ENCODE measurements at places on chromosomes 3 and 15.

GRCh38 chr3:168591587-168591986 is 495.9 kb upstream of the GOLIM4 start:
- no peak for DNase-seq

DNA sequence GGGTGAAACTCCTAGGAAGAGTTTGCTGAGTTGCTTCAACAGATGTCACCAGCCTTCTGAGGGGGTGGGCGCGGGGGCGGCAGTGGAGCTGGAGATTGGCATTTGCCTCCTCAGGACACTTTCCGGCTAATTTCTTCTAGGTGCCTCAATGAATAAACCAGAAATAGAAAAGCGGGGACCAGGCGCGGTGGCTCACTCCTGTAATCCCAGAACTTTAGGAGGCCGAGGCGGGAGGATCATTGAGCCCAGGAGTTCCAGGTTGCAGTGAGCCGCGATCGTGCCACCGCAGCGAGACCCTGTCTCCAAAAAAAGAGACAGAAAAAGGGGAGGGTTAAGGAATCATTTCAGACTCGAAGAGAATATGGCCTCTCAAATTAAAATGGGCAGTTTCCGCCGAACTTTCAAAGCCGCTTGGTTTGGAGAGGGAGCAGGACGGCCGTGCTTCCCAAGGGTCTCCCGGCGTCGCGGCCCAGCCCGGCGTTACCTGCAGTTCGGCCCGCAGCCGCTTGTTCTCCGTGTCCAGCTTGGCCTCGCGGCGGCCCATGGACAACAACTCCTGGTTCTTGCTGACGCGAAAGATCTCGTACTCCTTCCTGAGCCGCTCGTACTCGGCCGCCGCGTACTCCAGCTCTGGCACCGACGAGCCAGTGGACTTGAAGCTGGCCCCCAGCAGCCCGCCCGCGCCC is 587 bp downstream of the NPHP3 start:
- DNase-seq, result peak; percentile 67

GRCh38 chr3:108806316-108806715 is 16.3 kb upstream of the TRAT1 start:
- DNase-seq, result no peak

- DNase-seq, result no peak
Observed at GRCh38 chr15:73687351-73687750, 3.2 kb downstream of the CD276 start.

DNA sequence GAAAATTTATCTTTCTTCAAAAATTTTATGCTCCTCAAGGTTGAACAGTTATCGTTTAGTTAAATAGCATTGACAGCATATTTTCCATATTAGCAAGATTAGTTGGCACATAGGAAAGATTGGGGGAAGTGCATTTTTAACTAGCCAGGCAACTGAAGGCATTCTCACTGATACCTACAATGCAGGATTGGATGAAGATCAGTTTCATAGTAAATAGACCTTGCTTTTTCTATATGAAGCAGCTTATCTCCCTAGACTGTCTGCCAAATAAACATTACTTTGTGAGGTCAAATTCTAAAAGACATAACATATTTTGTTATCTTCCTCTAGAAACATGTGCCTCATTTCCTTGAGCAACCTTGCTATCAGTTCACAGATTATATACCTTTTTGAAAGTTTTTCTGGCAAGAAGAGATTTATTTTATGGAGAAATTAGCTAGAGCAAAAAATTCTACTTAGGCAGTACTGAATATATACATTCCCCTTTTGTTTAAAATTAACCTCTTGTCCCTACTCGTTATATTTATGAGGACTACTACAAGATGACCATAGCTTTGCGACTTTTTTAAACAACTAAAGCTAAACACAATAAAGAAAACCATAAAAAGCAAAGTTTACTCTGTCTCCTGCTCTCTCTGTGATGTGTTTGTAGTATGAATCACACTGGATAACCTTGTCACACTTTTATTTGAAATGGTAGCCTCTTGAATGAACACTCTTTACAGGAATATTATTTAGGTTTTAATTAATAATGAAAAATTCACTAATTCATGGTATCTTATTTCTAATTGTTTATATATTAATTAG is 654.9 kb upstream of the TBL1XR1 start:
- no peak for DNase-seq

DNA sequence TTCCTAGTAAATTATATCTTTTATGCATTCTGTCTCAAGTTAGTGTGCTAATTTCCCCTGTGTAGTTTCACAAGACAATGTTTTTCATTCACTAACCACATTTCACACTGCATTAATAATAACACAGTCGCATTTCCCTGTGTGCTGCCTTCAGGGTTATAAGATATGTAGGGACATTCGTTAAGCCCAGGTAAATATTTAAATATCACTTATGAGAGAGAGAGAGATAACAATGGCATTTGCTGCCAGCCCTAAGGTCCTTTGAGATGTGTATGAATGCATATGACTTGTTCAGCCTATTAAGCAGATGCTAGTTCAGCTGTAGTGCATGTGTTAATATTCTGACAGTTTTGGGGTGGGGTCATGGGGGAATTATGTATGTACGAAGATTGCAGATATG is 876.7 kb downstream of the NAALADL2 start:
- no peak for DNase-seq

- no peak for DNase-seq
Observed at GRCh38 chr3:160140756-160141155, 84.5 kb upstream of the C3orf80 start.

GRCh38 chr15:32833379-32833821 is 115.6 kb downstream of the GREM1 start:
- DNase-seq, result no peak

DNA sequence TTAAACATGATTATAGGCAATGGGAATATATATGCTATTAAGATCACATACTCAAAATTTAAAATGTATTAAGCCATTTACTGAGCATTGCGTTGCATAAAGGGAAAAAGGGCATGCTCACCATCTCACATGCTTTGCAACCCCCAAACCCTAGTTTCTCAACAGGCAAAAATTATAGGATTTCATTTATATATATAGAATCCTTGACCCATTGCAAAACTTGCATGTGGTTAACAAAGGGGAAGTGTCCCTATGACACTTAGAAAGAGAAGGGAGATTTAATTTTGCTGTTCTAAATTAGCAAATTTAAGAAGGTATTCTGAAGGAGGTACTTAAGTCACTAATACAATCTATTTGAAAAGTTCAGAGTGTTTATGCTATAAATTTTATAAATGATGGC is 837.8 kb downstream of the DIPK2A start:
- DNase-seq, result no peak

- DNase-seq, result no peak
Observed at GRCh38 chr3:24100696-24101402, 155.8 kb downstream of the NR1D2 start.

- no peak for DNase-seq
Observed at GRCh38 chr3:128854475-128854874, 24.9 kb upstream of the ACAD9 start.

GRCh38 chr15:36511594-36511993 is 67.8 kb upstream of the CDIN1 start:
- no peak for DNase-seq

DNA sequence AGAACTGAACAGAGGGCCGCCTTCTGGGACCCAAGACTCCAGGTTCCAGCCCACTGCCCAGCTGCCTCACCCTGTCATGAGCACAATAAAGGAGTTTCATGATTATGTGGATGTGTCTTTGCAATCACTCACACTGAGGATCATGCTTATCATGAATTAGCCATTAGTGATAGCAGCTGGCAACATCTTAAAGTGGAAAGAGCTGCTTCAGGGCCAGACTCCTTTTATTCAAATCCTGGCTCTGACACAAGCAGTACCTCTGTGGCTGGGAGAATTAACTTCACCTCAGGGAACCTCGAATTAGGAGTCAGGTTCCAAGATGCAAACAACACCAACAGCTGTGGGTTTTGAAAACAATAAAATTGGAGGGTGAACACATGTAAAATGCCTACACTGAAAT is 6.6 kb upstream of the SCAP start:
- no peak for DNase-seq

DNA sequence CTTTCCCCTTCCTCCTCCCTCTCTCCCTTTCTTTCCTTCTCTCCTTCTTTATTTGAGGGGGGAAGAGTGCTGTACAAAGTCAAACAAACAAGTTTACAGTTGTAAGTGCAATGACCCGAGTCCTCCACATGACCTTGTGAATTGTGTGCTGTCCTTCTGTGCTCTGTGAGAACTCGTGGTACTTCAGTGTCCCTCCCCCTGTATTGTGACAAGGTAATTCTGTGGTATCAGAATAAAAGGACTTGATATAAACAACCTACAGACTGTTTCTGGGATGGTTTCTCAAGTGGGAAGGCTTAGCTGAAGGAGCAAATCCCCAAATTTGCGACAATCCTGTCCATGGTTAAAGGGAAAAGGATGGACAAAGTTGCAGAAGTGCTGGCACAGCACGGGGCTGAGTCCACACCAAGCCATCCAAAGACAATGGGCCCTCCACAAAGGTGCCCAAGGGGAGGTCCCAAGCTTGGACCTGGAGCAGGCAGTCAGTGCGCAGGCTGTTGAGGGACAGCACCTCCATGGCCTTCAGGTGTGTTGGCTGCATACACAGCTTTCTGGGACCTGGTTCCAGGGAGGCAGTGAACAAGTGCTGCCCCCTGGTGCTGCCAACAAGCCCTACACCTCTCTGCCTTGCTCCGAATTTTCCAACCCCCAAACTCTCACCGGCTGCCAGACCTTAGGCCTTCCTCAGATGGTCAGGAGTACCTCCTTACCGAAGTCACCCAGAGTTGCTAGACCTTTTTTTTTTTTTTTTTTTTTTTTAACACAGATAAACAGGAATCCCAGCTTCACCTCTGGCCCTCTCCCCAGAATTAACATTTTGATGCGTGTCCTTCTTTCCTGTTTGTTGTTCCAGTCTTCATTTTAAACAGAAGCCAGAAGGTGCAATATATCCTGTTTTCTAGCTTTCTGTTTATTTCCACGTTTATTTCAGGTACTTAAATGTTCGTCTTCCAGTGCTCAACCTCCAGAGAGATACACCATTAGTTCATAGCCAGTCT is 2.6 kb upstream of the APEH start:
- DNase-seq, result peak; percentile 60

GRCh38 chr3:115512565-115513415 is 110.5 kb upstream of the GAP43 start:
- no peak for DNase-seq

DNA sequence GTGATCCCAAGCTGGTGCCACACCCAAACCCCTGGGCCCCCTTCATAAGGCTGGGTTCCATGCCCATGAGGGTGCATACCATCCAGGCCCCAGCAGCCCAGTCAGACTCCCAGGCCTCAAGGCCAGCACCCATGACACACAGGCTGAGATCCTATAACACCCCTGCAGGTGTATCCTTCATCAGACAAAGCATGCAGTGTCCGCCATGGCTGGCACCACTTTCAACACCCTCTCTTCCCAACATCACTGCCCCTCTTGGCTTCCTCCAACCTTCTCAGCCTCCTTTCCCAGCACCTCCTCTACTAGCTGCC is 3.5 kb downstream of the CCDC51 start:
- DNase-seq, result no peak

GRCh38 chr3:124496061-124496460 is 234.2 kb upstream of the UMPS start:
- no peak for DNase-seq

DNA sequence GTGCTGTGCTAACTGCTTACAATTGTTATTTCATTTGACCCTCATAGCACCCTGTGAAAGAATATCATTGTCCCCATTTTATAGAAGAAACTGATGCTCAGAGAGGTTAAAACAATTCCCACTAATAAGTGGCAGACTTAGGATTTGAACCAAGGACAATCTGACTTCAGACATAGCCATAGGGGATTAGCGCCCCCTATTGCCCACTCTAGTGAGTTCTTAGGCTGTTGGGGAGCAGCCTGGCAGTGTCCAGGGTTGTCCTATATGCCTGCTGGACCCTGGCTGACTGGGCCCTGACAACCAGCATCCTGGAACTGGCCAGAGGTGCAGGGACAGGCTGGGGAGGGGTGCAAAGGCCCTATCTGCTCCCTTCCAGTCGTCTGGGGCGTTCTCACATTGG is 15.4 kb downstream of the DPH3 start:
- no peak for DNase-seq

GRCh38 chr15:33644304-33644703 is 324.0 kb upstream of the CHRM5 start:
- DNase-seq, result no peak

DNA sequence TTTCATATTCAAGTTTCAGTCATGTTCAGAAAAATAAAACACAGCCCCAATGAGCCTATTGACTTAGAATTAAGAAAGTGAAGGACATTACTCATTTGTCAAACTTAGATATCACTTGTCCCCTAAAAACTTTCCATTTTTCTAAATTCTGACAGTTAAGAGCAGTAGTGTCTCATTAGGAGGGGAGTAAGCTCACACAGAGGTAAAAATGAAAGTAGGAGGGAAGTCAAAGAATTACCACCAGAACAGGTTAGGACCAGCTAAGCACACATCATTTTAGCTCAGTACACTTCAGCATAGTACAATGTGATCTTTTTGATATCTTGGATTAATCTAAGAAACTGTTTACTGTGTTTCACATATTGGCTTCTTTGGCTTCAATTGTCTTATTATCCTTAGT is 64.3 kb downstream of the OSTN start:
- no peak for DNase-seq

DNA sequence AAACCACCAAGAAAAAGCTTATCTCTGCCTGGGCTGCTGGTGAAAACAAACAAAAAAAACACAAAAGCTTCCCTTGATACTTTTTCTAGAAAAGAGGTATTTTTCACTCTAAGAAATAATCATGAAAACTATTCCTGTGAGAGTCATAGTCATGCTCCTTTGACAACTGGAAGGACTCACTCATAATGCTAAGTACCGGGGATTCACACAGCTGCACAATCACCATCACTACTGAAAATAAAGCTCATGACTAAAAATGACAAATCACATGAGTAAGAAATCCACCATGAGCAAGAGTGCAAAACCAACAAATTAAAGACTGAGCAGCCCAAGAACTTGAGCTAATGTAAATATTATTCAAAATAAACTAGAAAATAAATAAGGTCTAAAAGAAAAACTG is 10.6 kb upstream of the POU1F1 start:
- no peak for DNase-seq

- DNase-seq, result no peak
Observed at GRCh38 chr15:63972801-63973200, 73.5 kb downstream of the DAPK2 start.

GRCh38 chr3:101379658-101380376 is 59.4 kb upstream of the IMPG2 start:
- DNase-seq, result no peak

GRCh38 chr3:195595785-195596531 is 12.2 kb upstream of the APOD start:
- peak; percentile 15 for DNase-seq

GRCh38 chr3:143119009-143119914 is at the start of gene CHST2:
Gene CHST2 (plus strand): TSS chr3:143119771. CDS start chr3:143120817, 1,046 bp downstream.
- peak; percentile 43 for DNase-seq

- DNase-seq, result no peak
Observed at GRCh38 chr15:66084704-66085103, 168.8 kb downstream of the MEGF11 start.

GRCh38 chr15:44720460-44721176 is 9.3 kb downstream of the B2M start:
- DNase-seq, result no peak

- DNase-seq, result no peak
Observed at GRCh38 chr3:188052169-188053035, 101.6 kb upstream of the LPP start.
